Activated CD8-positive, alpha-beta T cell treated with anti-CD3 and anti-CD28 coated beads, Interleukin-2, amount 10 ng/mL, durations not matched to agents 7 days and 5 days (primary cell): ENCODE measurements at places on chromosomes 6 and 20. TPM values are rescaled to one million over a fixed set of nuclear protein-coding genes. Genes with fewer than 3 reads are reported as not detected.

- DNase-seq, result no peak
These were observed 50.9 kb downstream of the SNRNP48 start for GRCh38 chr6:7640607-7641577.

HTR1E gene
- total RNA-seq, result not detected

- no peak for DNase-seq
These were observed 242.7 kb downstream of the CLIC5 start for GRCh38 chr6:45772886-45773495.

GRCh38 chr20:48760403-48760983 is 67.3 kb downstream of the PREX1 start:
- peak; percentile 89 for DNase-seq

DNA sequence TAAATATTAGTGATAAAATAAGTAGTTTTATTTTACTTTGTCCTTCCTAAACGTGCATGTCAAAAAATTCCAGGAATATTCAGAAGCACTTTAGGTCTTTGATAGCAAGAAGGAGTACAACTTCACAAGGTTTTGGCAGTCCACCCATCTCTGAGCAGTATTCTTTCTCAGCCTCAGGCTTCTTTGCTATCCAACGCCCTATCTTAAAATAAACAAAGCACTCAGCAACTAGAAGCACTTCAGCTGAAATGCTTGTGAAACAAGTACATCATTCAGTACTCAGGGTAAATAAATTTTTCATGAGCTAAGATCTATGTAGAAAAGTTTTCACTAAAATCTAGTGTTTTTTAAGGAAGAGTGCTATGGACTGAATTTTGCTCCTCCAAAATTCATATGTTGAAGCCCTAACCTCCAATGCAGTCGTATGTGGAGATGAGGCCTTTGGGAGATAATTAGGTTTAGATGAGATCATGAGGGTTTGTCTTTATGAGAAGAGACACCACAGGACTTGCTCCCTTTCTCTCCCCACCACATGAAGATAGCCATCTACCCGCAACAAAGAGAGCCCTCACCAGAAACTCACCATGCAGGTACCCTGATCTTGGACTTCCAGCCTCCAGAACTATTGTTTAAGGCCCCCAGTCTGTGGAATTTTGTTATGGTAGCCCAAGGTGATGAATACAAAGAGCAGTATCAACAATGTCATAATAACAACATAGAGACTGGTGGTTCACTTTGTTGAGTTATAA is 539.1 kb downstream of the TFAP2A start:
- no peak for DNase-seq

IMPG1 gene
- total RNA-seq, result not detected

GRCh38 chr6:78397499-78397898 is 469.9 kb upstream of the IRAK1BP1 start:
- DNase-seq, result no peak

GRCh38 chr20:5822569-5822968 is 72.4 kb downstream of the SHLD1 start:
- no peak for DNase-seq

GRCh38 chr6:168161371-168161750 is 82.3 kb upstream of the FRMD1 start:
- DNase-seq, result no peak

GRCh38 chr20:62243906-62244515 is 5.7 kb downstream of the OSBPL2 start:
- DNase-seq, result no peak

DNA sequence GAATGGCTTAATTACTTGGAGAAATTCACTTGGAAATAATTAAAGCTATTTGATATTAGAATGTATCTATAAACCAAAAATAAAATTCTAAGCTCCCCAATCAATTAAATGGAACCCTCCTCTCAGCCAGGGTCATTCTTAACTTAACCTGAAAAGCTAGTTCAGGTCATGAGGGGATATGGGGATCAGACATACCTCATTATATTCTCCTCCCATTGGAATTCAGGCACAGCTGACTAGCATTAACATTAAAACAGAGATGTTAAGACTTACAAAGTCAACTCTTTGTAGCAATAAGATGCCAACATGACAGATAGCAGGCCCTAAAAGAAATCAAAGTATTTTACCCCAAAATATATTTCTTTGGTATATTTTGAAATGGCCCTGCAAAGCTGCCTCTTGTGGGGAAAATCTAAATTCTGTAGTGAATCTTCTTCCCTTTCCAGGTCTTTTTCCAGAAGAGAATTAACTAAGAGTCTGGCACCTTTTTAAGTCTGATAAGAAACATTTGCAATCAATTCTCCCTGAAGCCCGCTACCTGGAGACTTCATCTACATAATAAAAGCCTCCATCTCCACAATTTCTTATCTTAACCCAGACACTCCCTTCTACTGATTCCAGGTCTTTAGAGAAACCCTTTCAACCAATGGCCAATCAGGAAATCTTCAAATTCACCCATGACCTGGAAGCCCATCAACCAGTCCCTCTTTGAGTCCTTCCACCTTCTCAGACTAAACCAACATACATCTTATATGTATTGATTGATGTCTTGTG is 231.2 kb downstream of the ADGB start:
- DNase-seq, result no peak

DNA sequence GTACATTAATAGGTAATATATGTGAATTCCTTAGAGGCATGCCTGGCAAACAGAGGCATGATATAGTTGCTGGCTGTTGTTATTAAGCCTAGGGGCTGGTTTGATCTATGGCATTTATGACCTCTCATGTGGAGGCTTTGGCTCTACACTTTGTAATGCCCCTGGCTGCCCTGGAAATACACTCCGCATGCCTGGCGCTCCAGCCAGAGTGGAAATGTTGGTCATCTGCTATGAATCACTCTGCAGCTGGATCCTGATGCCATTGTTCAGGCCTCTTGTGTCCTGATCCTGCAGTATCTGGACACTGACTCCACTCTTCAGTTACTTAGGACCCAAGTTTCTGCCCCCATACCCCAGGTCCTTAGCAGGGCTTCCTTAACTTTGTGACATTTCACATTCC is 200.5 kb upstream of the PCSK2 start:
- DNase-seq, result no peak

DNA sequence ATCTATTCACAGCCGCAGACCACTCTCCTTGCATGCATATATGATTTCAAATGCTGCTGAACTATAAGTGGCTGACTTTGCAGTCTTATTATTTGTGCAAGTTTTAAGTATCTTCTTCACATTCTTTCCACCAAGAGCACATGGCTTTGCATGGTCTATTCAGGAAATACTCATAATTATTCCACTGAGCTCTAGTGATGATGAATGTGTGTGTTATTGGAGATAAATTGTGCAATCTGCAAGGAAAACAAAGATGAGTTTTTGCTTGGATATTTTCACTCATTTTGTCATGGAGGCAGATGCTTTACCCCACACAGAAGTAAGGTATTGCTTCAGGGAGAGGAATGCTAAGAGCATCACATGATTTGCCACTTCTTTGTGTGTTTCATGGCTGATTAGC is 764.6 kb downstream of the TBC1D32 start:
- no peak for DNase-seq

DNA sequence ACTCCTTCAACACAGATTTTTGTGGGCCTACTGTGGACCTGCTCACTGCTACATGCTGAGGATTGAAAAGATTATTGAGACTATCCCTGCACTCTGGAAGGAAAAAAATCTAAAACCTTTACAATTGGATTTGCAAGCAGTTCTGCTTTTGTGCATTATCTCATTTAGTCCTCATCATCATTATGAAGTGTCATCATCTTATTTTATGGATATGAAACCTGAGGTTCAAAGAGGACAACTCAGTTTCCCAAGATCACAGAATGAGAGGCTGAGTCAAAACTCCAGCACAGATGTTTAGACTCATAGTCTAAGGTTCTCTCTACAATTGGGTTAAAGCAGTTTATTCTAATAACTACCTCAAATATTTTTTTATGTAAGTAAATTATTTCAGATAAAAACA is 160.2 kb upstream of the MARCKS start:
- DNase-seq, result no peak

PRICKLE4 gene
- 0.40 TPM for total RNA-seq

GRCh38 chr20:50224531-50225255 is 34.1 kb downstream of the CEBPB start:
- no peak for DNase-seq

GRCh38 chr6:157984686-157985225 is 3.1 kb downstream of the SYNJ2 start:
- DNase-seq, result no peak

DNA sequence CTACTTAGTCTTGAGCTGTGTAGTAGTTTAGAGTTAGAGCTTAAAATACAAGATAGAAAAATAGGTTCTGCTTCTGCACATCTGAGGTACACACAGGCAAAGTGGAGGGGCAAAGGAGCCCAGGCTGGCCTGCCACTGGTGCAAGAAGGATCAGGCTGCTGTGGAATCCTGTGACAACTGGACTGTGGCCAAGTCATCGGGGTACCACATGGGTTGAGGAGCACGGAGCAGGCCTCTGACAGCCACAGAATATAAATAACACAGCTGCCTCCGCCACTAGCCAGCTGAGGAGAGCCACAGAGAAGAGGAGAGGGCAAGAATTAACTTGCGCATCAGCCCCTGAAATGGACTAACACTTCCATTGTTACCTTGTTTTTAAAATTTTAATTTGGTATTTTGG is 206.0 kb upstream of the MARCKS start:
- no peak for DNase-seq
